CD8-positive, alpha-beta memory T cell (primary cell): ENCODE measurements at places on chromosomes 6 and 20. TPM values are rescaled to one million over a fixed set of nuclear protein-coding genes. Genes with fewer than 3 reads are reported as not detected.
A peak's percentile ranks its signal among the peaks of the same experiment; 100 is the strongest.

Gene MDFI
- total RNA-seq = not detected

Gene TDP2
- 50.6 TPM for total RNA-seq

Gene RAD21L1
- total RNA-seq = not detected

Gene GLP1R
- not detected for total RNA-seq

Gene RAB44
- not detected for total RNA-seq

Gene LINC00237
- not detected for total RNA-seq

Gene IPCEF1
- 17.7 TPM for total RNA-seq

- no peaks in the 10 kb centered on the region for H3K36me3 ChIP-seq
- H3K27ac ChIP-seq = no peak overlapping the region
- DNase-seq = no peak
- no peak overlapping the region for H3K4me3 ChIP-seq
Observed at GRCh38 chr6:1757131-1757530, 147.4 kb downstream of the FOXC1 start.

GRCh38 chr6:122050242-122050755, 349.2 kb upstream of the HSF2 start:
- DNase-seq = no peak
- no peak overlapping the region for H3K27ac ChIP-seq
- no peak overlapping the region for H3K4me3 ChIP-seq
- no peaks in the 10 kb centered on the region for H3K27me3 ChIP-seq
- no peaks in the 10 kb centered on the region for H3K4me1 ChIP-seq

GRCh38 chr6:90284236-90285041, 12.2 kb downstream of the BACH2 start:
- H3K4me3 ChIP-seq = peak overlapping the region; percentile 59
- DNase-seq = peak; percentile 37
- peaks cover 66% of the 10 kb centered on the region for H3K4me1 ChIP-seq
- no peaks in the 10 kb centered on the region for H3K36me3 ChIP-seq

- no peaks in the 10 kb centered on the region for H3K4me1 ChIP-seq
- no peak overlapping the region for H3K4me3 ChIP-seq
- no peaks in the 10 kb centered on the region for H3K36me3 ChIP-seq
- H3K27ac ChIP-seq = no peak overlapping the region
- H3K27me3 ChIP-seq = no peaks in the 10 kb centered on the region
- DNase-seq = no peak
Observed at GRCh38 chr6:48757661-48758060, 646.7 kb upstream of the PTCHD4 start.

DNA sequence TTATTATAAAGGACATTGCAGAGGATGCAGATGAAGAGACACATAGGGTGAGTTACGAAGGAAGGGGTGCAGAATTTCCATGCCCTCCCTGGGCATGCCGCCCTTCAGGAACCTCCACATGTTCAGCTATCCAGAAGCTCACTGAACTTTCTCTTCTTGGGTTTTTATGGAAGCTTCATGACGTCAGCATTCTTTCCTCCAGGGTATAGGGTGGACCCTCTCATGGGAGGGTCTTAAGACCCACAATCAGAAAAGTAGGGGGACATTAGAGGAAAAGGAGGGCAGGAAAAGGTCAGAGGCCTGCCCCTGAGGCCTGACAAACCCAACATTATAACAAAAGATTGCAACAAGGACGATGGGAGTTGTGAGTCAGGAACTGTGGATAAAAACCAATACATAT, 14.6 kb upstream of the DCBLD1 start:
- H3K4me1 ChIP-seq = no peaks in the 10 kb centered on the region
- DNase-seq = no peak
- no peak overlapping the region for H3K27ac ChIP-seq
- H3K4me3 ChIP-seq = no peak overlapping the region

DNA sequence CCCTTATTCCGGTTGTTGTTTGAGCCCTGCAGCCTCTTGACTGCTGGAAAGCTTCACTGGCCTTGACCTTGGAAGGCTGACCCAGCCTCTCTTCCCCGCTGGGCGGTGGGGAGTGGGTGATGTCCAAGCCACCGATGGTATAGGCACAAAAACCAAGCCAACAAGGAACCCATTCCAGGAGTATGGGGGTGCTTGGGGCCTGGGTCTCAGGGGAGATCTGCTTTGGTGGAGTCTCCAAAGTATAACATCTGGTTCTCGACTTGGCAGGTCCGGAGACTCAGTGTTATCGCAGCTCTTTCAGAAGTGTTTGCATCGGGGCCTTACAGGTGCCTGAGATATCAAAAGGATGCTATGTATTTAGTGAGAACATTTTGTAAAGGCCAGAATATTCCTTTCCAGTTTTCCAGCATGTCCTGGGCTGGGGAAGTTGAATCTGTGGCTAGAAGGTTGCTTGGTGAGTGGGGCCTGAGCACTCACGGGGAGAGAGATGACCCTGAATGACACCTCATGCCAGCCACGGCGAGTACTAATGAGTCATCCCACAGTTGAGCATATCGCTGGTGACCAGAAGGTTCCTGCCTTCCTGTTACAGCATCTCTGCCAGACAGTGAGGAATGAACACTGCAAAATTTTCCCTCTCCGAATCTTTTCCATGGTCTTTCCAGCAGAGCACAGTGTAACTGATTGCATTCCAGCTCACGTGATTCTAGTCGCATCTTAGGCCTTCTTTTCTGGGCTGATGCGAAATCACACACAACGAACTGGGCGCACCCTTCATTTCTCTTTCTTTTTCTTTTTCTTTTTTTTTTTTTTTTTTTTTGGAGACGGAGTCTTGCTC, 133.9 kb downstream of the ZDHHC14 start:
- H3K4me1 ChIP-seq = peaks cover 4% of the 10 kb centered on the region
- DNase-seq = no peak
- no peaks in the 10 kb centered on the region for H3K36me3 ChIP-seq
- no peaks in the 10 kb centered on the region for H3K27me3 ChIP-seq
- peak overlapping the region; percentile 78 for H3K27ac ChIP-seq
- H3K4me3 ChIP-seq = no peak overlapping the region

- DNase-seq = no peak
- no peaks in the 10 kb centered on the region for H3K27me3 ChIP-seq
- H3K27ac ChIP-seq = peak overlapping the region; percentile 21
Observed at GRCh38 chr6:16731478-16732051, 29.7 kb downstream of the ATXN1 start.

DNA sequence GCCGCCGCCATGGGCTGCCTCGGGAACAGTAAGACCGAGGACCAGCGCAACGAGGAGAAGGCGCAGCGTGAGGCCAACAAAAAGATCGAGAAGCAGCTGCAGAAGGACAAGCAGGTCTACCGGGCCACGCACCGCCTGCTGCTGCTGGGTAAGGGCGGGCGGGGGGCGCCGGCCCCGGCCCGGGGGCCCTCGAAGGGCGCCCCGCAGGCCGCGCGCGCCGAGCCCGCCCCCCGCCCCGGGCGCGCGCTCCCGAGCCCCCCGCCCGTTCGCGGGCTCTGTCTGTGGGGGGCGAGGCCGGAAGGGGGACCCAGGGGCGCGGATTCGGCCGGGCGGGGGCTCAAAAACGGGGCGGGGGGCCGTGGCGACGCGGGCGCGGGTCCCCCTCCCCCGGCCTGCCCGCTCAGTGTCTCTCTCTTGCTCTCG, 39.2 kb downstream of the GNAS start:
- H3K4me1 ChIP-seq = peaks cover 36% of the 10 kb centered on the region
- no peak for DNase-seq
- H3K4me3 ChIP-seq = peak overlapping the region; percentile 70
- no peaks in the 10 kb centered on the region for H3K36me3 ChIP-seq
- H3K27me3 ChIP-seq = no peaks in the 10 kb centered on the region

DNA sequence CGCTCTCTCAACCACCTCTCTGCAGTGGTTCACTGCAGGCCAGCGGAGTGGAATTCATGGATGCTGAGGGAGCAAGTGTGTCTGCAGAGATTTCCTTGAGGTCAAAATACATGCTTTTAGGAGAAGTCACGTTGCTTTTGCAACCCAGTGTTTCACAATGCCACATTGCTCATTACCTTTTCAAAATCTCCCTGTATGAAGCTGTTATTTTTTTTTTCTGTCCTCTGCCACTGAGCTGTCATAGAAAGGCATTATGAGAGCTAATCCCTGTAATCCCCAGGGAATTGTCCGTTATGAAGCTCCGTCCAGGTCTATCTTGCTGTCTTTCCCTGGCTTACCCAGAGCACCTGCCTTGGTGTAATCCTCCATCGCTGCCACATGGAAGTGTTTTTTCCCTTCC, 60.5 kb upstream of the SLC22A23 start:
- H3K27ac ChIP-seq = no peak overlapping the region
- no peaks in the 10 kb centered on the region for H3K36me3 ChIP-seq
- DNase-seq = no peak
- no peaks in the 10 kb centered on the region for H3K4me1 ChIP-seq

DNA sequence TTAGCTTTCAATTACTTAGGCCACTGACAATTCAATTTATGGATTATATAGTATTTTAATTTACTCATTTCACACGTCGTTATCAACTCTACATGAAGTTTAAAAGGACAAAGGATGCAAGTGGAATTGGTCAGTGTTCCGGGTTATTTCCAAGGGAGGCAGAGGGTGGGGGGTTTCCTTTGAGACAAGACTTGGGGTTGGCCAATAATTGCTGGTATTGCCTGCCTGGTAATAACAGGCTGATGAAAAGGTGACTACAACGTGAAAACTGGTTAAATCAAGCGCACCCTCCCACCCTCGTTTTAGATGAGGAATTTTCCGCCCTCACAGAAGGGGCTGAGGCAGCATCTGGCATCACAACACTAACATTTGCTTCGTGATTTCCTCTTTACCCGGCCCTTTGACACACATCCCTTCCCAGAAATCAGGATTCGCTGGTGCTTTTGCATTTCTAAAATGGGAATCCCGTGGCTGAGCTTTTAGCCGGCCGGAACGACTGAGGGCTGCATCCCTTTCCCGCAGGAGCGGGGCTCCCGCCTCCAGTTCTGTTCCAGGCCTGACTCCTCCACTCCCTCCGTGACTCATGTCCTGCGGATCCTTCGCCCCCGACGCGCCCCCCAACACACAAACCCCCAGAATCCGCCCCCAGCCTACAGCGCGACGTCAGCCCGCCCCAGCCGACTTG, 999 bp upstream of the PIM1 start:
- peaks cover 23% of the 10 kb centered on the region for H3K4me1 ChIP-seq
- H3K27me3 ChIP-seq = no peaks in the 10 kb centered on the region
- H3K36me3 ChIP-seq = peaks cover 29% of the 10 kb centered on the region
- DNase-seq = no peak
- H3K4me3 ChIP-seq = peak overlapping the region; percentile 67
- H3K27ac ChIP-seq = peak overlapping the region; percentile 86

DNA sequence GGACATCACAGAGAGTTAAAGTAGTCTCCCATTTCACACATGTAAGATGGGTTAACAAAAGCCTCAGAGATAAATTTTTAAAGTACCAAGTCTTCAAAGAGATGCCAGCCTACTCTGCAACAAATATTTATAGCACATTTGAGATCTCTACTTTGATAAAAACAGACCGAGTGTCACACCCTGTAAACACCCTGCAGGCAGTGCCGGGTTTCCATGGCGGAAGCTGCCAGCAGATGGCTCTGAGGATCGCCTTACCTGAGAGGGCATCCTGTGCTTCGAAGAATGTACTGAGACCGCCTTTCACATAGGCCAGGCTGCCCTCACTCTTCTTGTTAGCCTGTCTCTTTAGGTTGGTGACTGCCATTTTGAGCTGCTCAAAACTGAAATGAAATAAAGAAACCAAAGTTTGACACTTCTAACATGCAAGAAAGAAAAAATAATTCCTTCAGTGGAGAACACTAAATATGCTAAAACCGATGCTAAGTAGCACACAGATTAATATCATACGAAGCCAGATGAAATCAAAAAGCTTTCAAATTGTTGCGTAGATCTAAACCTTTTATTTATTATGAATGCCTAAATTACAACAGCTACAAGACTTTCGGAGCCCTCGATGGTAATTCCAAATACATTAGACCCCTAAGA, 39.3 kb downstream of the HUS1B start:
- no peak overlapping the region for H3K27ac ChIP-seq
- no peaks in the 10 kb centered on the region for H3K27me3 ChIP-seq
- DNase-seq = no peak
- no peak overlapping the region for H3K4me3 ChIP-seq
- no peaks in the 10 kb centered on the region for H3K4me1 ChIP-seq

DNA sequence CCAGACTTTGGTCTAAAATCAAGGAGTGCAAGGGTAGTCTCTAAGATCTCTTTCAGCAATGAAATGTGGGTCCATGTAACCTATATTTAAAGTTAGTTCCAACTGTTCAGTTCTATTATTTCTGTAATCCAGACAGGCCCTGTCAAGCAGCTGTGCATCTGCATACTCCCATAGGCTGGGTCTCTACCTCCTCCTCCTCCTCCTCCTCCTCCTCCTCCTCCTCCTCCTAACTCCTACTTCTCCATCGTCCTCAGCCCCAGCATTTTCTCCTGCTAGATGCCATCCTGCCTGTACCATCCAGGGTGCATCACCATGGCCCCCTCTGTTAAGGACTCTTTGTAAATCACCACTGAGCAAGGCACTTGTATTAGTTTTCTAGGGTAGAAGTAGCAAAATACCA, 52.4 kb upstream of the TPD52L1 start:
- no peak overlapping the region for H3K27ac ChIP-seq
- no peak for DNase-seq
- H3K27me3 ChIP-seq = peaks cover 3% of the 10 kb centered on the region
- no peaks in the 10 kb centered on the region for H3K4me1 ChIP-seq

DNA sequence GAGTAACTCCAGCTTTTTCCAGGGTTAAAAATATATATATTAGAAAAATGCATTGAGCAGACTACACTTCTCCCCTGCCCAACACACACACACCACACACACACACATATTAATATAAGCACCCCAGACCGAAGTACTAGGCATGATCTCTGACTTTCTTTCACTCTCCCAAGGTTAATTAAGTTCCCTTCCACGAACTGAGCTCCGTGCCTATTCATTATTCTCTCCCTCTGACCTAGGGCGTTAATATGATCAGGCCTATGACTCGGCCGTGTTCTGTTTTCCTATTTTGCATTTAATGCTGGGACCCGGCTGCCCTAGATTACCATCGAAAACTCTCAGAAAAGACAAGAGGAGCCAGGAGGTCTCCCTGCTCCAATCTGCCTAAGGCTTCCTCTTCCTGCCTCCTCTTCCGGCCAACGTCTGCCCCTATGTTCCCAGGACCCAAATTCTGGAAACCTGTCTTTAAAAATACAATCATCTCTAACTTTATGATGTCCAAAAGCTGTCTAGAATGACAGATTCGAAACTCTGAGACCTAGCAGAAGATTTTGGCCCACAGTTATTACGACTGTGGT, 6.1 kb upstream of the POU3F2 start:
- no peak overlapping the region for H3K27ac ChIP-seq
- H3K27me3 ChIP-seq = peaks cover 56% of the 10 kb centered on the region
- H3K4me1 ChIP-seq = peaks cover 30% of the 10 kb centered on the region
- no peak for DNase-seq

GRCh38 chr20:21074605-21075336, 31.4 kb downstream of the LINC00237 start:
- H3K36me3 ChIP-seq = no peaks in the 10 kb centered on the region
- no peak for DNase-seq
- H3K4me1 ChIP-seq = no peaks in the 10 kb centered on the region
- peaks cover 11% of the 10 kb centered on the region for H3K27me3 ChIP-seq
- no peak overlapping the region for H3K27ac ChIP-seq

- no peak overlapping the region for H3K27ac ChIP-seq
- no peaks in the 10 kb centered on the region for H3K4me1 ChIP-seq
- H3K36me3 ChIP-seq = no peaks in the 10 kb centered on the region
- H3K4me3 ChIP-seq = no peak overlapping the region
- H3K27me3 ChIP-seq = no peaks in the 10 kb centered on the region
- no peak for DNase-seq
Observed at GRCh38 chr6:96743496-96743895, 93.8 kb downstream of the GPR63 start.

GRCh38 chr20:13008761-13009681, at the start of gene SPTLC3:
Gene SPTLC3 (plus strand): TSS chr20:13008972. CDS start chr20:13009268, 296 bp downstream.
- H3K4me1 ChIP-seq = peaks cover 3% of the 10 kb centered on the region
- H3K4me3 ChIP-seq = peak within 1 kb of the TSS; percentile 18
- DNase-seq = peak; percentile 5
- H3K36me3 ChIP-seq = no peaks in the 10 kb centered on the region
- H3K27ac ChIP-seq = no peak within 1 kb of the TSS
